CD4-positive, alpha-beta T cell treated with Interleukin-10 for 1 hour (primary cell): ENCODE measurements at places on chromosomes 11 and 22.

DNA sequence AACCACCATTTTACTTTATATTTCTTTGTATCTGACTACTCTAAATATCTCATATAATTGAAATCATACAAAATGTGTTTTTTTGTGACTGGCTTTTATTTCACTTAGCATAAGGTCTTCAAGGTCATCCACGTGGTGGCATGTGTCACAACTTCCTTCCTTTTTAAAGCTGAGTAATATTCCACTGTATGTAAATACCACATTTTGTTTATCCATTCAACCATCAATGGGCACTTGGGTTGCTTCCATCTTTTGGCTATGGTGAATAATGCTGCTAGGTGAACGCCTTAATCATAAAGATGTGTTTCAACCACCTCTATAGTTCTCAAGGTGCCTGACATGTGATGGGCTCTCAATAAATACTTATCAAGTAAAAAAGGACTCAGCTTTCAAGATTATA is 15.5 kb downstream of the RAB30 start:
- no peak for DNase-seq

DNA sequence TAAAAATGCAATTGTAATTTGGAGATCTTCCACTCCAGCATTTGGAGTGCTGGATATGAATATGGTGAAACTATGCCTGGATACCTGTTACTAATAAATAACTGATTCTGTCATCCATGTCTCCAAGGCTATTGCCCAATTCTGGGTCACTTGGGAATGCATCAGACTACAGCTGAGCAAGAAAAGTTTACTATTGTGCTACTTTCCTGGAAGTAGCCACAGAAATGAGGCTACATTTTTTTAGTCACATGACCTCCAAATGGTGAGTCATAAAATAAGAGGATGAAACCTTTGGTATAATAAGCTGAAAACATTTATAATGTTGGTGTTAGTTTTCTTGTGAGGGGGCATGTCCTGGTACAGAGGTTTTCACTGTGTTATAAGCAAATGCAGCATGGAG is 44.4 kb downstream of the DCDC1 start:
- no peak for DNase-seq

- no peak for DNase-seq
Observed at GRCh38 chr11:102831489-102832440, 11.6 kb downstream of the MMP3 start.

DNA sequence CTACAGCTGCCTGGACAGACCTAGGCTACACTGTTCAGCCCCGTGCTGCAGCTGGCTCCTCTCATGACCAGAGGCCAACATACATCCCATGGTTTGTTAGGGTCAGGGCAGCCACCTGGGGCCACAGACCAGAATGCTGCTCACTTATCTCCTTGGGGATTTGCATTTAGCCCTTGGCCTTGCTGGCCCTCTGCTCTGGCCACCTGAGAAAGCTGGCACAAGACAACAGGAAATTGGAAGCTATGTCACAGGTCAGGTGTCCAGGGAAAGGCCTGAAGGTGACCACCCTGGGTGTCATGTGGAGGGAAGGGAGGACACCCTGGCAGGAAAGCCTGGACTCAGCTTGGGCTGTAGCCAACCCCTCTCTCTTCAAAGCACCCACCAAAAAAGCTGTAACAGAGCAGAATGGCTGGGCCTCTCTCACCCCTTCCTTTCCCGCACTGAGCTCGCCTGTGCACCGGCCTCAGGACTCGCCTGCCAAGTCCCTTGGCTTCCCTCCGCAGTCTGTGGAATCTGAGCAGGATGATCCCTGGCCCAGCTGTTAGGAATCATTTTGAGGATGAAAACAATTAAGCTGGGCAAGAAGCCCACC is 86.3 kb downstream of the SNX19 start:
- DNase-seq, result no peak

GRCh38 chr22:50705219-50705691 is 32.6 kb downstream of the SHANK3 start:
- no peak for DNase-seq

DNA sequence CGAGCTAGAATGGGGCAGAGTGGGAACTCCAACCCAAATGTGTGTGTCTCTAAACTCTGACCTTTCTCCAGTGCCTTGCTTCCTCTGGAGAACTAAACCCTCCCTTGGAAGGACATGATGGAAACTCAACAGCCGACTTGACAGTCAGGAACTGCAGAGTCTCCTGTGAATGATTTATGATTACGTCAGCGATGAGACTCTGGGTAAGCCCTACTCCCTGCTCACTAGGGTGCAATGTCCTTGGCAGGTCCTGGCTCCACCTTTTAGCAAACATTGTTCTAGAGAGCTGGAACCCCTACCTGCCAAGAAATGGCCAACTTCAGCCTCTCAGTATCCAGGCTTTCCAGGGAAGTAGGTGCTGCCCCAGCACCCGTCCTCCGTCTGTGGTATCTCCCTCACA is 96.1 kb upstream of the CD82 start:
- no peak for DNase-seq

DNA sequence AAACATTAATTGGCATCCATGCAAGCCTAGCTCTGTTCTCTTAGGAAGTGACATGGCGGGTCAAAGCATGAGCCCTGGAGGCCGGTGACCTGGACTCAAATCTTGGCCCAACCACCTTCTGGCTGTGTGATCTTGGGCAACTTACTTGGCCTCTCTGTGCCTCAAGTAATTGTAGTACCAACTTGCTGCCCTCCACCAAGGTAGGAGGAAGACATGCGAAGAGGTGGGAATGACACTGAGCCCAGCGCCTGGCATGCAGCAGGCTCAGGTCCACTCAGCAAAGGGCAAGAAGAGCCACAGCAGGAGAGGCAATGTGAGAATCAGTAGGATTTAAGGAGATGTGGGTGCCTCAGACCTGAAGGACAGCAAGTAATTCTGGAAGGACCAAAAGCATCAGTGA is 59.6 kb upstream of the SLC22A12 start:
- DNase-seq, result no peak

DNA sequence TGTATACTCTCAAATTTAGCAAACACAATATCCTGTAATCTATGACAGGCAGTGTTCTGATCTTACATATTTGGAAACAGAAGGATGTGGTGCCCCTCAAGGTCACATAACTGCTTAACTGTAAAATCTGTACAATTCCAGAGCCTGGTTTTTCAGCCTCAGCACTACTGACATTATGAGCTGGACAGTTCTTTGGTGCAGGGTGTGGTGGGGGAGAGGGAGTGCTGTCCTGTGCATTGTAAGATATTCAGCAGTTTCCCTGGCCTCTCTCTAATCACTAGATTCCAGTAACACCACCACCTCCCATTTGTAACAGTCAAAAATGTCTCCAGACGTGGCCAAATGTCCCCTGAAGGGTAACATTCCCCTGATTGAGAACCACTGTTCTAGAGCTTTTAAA is 1.8 kb upstream of the OR5B21 start:
- DNase-seq, result no peak

GRCh38 chr22:38309614-38310517 is 7.4 kb downstream of the CSNK1E start:
- no peak for DNase-seq

DNA sequence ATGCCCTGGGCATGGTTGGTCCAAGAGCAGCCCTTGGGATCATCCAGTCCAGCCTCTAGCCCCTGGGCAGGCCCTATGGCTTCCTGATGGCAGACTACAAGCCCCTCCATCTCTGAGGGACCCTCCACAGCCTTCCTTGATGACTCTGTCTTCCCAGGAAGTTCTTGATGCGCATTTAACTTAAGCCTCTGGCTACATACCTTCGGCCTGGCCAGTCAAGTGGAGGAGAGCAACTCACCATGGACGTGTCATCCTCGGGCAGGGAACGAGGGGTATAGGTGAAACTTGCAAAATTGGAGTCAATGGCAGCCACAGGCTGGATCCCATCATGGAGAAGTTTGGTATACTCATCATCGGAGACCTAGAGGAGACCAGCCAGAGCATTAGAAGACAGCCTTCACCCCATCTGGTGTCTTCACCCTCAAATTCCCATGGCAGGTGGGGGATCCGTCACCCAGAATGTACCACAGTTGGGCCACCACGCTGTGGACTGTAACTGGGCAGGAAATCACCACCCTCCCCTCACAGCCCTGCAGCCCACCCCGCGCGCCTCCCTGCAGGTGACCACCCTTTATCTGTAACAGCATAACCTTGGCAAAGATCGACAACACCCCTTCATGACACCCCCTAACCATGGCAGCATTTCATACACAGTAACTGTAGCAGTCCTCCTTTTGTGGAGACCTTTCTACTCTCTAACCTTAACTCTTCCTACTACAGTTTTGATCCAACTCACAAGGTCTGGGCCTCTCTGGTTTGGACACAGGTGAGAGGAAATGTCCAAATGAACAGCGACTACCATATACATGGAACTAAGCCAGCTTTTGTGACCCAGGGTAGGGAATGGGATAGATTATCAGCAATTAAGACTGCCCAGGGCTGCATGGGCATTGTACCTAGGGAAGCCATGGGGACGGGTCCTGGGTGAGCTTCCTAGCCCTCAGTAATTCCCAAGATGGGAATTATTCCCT is 91.7 kb downstream of the PDE2A start:
- DNase-seq, result no peak

- DNase-seq, result no peak
Observed at GRCh38 chr11:112805658-112806057, 155.6 kb upstream of the NCAM1 start.

GRCh38 chr11:114284021-114284420 is 12.2 kb upstream of the NNMT start:
- no peak for DNase-seq

DNA sequence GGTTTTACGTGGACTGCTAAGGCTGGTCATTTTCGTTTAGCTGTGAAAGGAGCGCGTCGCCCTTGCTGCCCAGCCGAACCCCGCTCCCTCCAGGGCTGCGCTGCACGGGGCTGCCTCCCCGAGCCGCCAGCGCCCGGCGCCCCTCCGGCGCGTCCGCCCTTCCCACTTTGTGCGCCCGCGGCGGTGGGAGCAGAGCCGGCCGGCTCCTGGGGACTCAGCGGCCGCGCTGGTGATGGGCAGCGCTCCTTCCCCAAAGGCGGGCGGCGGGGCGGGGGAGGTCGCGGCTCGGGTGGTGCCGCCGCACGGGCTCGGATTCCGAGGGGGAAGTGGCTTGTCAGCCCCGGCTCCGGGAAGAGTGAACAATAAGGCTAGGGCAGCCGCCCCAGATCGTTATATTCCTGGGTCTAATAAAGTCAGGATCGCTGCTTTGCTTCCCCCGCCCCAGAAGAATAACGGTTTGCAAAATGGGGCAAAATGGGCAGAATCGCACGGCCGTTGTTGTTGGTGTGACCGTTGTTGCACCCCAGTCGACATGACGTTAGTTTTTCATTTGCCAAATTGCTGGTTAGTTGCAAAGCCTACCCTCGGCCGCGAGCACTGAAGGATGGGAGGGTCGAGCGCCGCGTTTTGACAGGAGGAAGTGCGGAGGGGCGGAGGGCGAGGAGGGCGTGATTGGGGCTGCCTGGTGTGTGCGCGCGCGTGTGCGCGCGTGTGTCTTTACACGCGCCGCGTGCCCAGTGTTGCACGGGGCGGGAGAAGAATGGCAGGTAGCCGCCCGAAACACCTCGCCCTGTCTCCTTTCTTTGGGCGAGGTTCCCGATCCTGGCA is 745 bp downstream of the NCAM1 start:
- DNase-seq, result no peak

DNA sequence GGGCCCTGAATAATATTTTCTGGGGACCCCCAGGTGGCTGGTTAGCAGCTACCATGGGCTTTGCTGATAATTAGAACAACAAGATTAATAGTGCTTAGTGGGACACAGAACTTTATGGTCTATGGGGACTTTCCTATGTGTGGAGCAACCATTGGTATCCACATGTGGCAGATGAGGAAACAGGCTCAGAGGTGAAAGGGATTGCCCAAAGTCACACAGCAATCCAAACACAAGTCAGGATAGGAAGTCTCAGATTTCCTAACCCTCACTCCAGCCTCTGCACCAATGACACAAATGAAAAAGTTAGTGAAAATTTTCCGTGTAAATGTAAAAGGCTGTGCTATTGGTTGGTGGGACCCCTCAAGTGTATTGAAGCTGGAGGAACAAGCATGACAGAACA is 15.3 kb upstream of the SLCO2B1 start:
- no peak for DNase-seq

GRCh38 chr11:127919206-127920000 is 668.0 kb downstream of the ETS1 start:
- no peak for DNase-seq

DNA sequence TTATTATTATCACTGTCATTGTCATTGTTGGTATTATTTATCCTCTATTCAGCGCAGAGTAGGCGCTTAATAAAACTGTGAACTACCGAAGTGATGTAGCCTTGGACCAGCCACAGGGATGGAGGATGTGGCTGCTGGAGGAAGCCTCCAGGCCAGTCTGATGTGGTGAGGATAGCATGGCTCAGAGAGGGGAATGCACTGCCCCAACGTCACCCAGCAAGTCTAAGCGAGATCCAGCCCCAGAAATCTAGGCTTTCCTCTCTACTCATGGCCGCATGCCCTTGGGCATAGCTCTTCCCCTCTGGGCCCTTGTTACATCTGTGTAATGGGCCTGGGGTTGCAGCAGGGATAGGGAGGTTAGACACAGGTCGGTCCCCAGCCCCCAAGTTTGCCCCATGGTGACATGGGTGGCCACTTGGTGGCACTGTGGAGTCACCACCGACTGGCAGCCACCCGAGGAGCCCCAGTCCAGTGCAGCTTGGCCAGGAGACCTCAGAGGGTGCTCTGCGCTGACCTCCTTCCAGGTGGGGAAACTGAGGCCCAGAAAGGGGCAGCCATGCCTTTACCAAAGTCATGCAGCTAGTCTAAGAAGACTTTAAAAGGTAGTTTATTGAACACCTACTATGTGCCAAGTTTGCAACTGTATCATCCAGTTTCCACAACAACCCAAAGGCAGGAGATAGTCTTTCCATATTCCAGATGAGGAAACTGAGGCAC is 395.7 kb downstream of the MN1 start:
- DNase-seq, result no peak

GRCh38 chr22:44664149-44664548 is 37.9 kb upstream of the PRR5 start:
- peak; percentile 67 for DNase-seq

- DNase-seq, result no peak
Observed at GRCh38 chr11:106480581-106481190, 403.2 kb downstream of the AASDHPPT start.

- DNase-seq, result no peak
Observed at GRCh38 chr22:37299969-37300509, 17.7 kb downstream of the CYTH4 start.

- DNase-seq, result no peak
Observed at GRCh38 chr11:127070808-127071207, 70.2 kb upstream of the KIRREL3 start.

GRCh38 chr11:120832481-120833238 is 191.2 kb upstream of the TBCEL start:
- no peak for DNase-seq

DNA sequence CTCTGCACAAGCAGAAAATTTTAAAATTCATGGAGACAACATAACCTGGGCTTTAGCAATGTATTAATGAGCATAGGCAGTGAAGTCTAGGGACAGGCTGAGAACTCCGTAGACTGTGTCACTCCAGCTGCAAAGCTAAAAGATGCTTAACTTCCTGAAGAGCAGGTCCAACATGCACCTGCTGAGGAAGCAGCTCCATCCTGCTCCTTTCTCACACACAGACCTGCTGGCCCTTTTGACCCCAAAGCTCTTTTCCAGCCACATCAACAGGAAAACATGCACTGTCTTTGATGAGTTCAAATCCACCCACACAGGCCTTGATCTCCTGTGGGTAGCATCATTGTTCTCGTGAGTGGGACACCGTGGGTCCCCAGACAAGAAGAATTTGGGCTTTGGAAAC is 36.0 kb downstream of the SYN3 start:
- no peak for DNase-seq
